ENCODE measurements at places on chromosomes 2 and 18.

DNA sequence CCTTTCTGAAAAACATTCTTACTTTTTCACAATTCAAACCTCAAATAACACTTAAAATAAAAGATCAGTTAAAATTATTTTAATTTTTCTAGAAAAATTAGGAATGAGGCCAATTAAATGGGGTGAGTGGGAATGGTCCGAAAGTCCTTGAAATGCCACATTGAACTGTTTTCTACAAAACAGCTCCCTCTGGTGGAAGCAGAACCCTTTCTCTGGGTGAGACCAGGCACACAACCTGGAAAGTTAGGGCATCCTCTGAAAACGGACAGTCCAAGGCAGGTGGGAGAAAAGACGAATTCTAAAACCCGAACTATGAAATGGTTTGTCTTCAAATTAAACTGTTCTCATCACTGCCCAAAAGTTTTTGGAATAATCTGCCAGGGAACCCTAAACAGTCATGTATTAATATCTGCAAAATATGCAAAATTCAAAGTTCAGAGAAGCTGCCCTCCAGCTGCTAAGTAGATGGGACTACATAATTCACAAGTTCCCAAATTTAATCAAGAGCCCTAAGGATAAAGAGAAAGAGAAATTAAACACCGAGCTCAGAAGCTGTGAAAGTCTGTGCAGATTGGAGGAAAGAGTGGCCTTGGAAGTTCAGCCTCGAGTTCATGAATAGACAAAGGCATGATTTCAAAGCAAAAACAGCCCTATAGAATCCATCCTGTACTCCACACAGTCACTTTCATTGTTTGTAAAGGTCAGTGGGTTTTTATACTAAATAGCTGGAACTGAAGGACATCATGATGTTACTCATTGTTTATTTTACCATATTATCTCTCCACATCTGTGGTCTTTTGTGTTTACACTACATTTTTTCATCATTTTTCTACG, 108.3 kb downstream of the PIEZO2 start:
- peak; percentile 42 for DNase-seq

DNA sequence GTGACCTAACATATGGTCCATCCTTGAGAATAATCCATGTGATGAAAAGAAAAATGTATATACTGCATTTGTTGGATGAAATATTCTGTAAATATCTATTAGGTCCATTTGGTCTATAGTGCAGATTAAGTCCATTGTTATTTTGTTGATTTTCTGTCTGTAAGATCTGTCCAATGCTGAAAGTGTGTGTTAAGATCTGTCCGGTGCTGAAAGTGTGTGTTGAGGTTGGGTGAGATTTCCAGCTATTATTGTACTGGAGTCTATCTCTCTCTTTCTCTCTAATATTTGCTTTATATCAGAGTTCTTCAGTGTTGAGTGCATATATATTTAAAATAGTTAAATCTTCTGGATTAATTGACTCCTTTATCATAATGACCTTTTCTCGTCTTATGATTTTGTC, 828.8 kb upstream of the CRIM1 start:
- DNase-seq: no peak

GRCh38 chr2:32860385-32860784, 86.4 kb upstream of the LTBP1 start:
- no peak for DNase-seq

- DNase-seq: no peak
Measured at GRCh38 chr2:98037666-98038336, 42.1 kb upstream of the TMEM131 start.

GRCh38 chr2:180516232-180516631, 464.2 kb upstream of the UBE2E3 start:
- no peak for DNase-seq

DNA sequence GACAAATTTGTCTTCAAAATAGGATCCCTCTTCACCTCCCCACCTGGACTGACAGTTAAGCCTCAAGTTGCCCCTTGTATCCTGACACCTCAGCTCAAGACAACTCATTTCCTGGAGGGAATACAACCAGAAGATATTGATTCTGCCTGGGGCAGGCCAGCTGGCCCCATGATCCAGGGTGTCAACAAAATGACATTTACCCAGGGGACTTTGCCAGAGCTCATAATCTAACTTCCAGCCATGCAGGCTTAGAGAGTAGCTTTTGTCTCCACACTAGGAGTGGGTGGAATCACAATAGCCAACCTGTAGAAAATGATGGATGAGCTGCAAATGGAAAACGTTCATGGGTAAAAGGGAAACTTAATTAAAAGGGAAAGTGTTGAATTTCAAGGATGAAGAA, 220.1 kb upstream of the DPP10 start:
- no peak for DNase-seq

DNA sequence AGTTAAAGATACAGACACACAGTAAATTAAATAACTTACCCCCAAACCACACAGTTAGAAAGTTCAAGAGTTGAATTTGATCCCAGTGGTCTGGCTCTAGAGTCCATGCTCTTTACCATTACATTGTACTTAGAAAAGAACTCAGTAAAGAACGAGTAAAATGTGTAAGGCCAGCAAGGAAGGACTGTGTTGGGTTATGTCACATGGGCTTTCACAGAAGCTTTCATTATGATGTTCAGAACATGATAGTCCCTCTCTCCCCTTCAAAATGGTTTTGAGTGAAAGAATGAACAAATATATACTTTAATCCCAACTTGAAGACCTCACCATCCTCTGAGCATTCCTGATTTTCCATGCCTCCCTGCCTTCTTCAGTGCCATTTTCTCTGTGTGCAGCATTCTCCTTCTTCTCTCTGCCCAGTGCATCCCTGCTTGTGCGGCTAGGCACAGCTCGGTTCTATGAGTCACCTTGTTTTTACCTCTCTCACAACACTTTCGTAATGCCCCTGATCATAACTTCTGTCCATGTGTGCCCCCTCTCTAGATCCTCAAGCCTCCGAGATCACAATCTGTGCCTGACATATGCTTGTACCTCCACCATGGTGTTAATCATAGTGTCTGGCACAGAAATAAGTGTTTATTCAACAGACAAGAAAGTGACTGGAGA, 22.0 kb downstream of the RASGRP3 start:
- no peak for DNase-seq

DNA sequence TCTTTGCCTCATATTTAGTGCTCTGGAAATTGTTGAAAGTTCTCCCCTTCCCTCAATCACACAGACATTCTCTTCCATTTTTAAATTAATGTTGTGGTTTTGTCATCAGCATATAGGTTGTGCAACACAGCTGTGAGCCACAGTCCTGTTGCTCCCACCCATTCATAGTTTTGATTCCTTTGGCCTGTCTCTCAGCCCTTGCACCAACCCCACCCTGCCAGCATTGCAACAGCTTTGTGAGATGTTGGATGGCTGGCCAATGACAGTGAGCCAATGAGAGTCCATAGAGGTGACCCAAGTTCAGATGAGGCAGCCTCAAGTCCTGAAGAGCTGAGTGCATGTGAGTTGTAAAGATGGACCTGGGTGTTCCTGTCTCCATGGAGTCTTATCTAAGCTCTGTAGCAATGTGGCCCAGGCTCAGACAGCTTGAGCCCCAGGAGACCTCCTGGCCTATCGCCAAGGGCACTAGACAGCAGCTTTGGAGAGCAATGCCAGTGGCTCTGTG, 775.5 kb downstream of the RNF144A start:
- DNase-seq: no peak

Measured in frontal cortex (tissue), 4 donors.